Right renal pelvis (tissue), 4 donors: ENCODE measurements at places on chromosomes 6 and 20.

- no peak for DNase-seq
Measured at GRCh38 chr6:11538052-11538818, 686 bp downstream of the TMEM170B start.

GRCh38 chr6:138638604-138639003, 135.0 kb upstream of the CCDC28A start:
- DNase-seq = no peak

DNA sequence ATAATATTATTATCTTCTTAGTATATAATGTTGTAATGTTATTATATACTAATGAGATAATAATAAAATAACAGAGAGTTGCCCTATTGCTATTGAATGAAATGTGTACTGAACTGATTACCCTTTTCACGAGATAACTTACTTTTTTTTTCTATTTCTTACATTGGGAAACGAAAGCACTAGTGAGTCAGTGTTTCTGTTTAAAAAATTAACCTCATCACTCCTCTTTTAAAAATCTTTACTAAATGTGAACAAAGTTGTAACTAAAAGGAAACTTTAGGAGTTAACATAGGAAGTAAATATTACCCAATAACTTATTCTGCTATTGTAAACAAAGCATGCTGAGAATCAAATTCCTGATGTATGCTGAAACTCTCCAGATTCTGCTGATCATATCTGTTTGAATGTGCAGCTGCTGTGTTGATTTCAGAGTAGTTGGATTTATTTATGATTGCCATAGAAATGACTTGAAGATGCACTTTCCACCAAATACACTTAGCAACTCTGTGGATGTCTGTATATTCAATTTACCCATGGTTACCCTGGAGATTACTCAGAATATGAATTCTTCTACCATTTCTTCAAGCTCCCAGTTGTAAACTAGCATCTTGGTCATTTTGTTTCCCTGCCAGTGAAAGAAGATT, 523.4 kb downstream of the TENT5A start:
- no peak for DNase-seq

- no peak for DNase-seq
Measured at GRCh38 chr6:28810659-28811053, 113.1 kb downstream of the TRIM27 start.

GRCh38 chr6:1574890-1575209, 34.9 kb upstream of the FOXC1 start:
- DNase-seq = no peak

DNA sequence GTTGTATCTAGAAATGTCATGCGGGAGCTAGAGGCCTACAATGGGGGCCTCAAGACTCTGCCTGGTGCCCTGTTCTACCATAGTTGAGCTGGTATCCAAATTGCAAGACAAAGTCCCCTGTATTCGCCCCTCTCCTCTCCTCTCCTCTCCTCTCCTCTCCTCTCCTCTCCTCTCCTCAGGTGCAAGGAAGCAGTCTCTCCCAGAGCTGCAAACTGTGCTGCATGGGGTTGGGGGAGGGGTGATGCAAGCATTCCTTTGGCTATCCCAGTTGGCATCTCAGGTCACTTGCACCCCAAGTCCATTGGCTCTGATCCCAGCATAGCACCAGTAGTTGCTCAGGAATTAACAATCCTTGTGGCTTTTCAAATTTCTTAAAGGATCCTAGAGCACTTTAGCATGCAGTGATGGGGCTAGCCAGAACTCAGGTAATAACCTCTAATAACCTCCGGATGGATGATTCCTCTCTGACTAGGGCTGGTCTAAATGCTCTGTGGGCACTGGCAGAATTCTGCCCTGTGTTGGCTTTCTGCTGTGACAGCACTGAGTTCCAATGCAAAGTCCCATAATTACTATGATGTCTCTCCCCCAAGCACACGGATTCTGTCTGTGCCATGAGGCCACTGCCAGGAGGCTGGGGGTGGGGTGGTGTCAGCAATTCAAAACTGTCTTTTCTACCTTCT, 35.3 kb downstream of the TAF11 start:
- no peak for DNase-seq

DNA sequence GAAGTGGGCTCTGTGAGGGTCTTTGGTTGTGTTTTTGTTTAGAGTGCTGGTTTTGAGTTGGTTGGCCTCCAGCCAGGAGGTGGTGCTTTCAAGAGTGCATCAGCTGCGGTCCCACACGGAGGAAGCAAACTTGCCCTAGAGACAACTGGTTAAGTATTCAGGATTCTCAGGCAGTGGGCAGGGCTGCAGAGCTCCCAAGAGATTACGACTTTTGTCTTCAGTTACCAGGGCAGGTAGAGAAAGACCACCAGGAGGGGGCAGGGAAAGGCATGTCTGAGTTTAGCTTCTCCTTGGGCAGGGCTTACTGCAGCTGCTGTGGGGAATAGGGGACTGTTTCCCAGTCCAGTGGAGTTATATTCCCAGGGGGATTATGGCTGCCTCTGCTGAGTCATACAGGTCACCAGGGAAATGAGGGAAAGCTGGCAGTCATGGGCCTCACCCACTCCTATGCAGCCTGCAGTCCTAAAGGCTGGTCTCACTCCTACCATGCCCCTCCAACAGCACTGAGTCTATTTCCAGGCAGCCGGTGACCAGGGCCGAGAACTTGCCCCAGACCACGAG, 64.3 kb downstream of the TTI1 start:
- DNase-seq = no peak

GRCh38 chr6:45640081-45640491, 262.4 kb upstream of the SUPT3H start:
- DNase-seq = no peak

DNA sequence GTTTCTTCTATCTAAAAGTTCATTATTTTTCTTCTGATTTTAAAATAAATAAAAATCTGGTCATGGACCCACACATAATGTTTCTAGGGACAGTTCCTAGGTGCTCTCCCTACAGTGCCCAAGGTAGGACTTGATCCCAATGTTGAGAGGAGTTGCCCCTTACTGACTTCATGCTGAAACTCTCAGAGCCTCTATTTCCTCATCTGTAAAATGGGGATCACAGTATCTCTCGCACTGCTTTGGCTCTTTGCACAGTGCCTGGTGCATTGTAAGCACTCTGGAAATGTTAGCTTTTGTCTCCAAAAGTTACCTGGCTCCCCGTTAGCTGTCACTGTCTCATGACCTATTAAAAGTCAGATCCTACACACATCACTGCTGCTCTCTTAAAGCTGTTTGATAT, 205.5 kb downstream of the TSHZ2 start:
- no peak for DNase-seq

DNA sequence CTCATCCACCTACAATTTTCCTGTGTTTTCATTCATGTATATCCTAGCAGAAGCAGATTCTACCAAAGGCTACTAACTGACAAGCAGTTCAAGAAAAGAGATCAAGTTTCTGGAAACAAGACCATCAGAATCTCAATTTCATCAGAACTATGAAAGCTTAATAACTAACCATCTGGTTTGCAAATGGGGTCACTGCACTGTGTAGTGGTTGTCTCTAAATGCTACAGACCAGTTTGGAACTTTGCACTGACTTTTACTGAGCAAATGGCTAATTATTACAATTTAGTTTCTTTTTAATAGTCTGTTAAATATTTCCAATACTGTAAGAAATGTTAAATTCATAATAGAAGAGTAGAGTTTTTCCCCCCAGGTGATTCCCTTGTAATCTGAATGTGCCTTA, 64.5 kb downstream of the REPS1 start:
- DNase-seq = peak; percentile 2

GRCh38 chr20:10662661-10663458, 10.9 kb downstream of the JAG1 start:
- DNase-seq = no peak

DNA sequence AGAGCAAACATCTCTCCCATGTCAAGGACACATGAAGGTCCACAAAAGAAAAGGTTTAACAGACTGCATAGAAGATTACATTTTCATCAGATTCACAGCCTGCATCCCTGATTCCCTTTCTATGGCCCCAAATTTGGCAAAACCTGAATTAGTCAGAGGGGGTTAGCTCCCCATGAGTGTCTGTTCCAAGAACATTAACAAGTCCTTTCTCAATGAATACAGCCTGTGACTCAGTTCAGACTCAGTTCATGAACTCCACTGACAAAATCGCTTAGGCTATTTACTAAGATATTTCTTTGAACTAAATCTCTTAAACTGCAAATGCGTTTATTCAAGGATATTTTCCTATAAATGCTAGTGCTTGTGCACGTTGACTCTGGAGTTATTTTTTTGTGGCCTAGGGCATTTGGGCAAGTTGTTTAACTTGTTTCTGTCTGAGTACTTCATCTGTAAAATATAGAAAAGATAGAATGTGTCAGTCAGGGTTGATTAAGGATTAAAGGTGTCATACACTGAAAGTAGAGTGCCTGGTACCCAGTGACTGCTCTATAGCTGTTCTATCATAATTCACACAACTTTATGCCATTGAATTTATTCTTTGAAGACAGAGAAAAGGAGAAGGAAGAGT, 422.6 kb downstream of the HTR1B start:
- no peak for DNase-seq

- no peak for DNase-seq
Measured at GRCh38 chr6:89254569-89254968, 37.4 kb upstream of the GABRR1 start.

- DNase-seq = no peak
Measured at GRCh38 chr20:16744178-16744807, 3.9 kb upstream of the OTOR start.

DNA sequence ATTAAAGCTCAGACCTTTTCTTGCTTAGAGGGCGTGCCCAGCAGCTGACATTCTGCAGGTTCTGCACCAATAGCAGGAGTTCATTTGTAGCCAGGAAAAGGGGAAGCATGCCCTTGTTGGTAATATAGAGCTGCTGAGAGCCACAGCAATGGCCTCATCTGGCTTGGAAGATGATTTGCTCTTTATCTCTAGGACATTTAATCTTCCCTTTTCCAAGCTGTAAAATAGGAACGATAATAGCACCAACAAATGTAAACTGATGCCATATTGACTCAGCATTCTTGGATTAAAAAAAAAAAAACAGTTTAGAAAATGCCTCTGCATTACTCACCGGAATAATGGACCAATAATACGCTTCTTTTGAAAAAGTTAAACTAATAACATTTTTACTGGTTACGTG, 93.4 kb upstream of the SLC2A12 start:
- DNase-seq = no peak

GRCh38 chr6:35473850-35474130, 5.6 kb downstream of the RPL10A start:
- DNase-seq = no peak

- no peak for DNase-seq
Measured at GRCh38 chr6:39982720-39983119, 48.5 kb upstream of the MOCS1 start.

DNA sequence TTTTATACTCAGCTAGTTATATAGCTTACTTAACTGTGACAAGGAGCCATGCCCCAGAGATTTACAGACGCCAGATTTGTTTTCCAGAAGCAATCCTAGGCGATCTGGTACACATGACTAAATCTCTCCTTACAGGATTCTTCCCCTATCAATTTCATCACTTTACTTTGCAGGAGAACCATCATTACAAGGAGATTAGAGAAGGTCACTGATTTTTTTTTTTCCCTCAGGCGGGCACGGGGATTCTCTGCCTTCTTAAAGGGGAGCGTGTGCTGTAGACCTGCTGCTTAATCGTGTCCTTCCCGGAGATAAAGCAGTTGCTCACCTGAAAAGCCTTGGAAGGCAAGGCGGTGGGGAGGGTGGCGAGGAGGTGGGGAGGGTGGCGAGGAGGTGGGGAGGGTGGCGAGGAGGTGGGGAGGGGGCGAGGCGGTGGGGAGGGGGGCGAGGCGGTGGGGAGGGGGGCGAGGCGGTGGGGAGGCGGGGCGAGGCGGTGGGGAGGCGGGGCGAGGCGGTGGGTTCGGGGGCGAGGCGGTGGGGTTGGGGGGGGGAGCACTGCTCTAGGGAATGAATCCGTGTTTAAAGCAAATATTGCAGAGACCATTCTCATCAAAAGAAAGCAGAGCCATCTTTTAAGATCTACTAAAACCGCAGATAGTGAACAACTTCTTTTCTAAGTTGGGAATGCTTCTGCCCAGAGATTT, 14.3 kb upstream of the MRAP2 start:
- no peak for DNase-seq

GRCh38 chr6:85417336-85417735, 32.5 kb upstream of the NT5E start:
- no peak for DNase-seq

- no peak for DNase-seq
Measured at GRCh38 chr6:114240796-114241195, 102.0 kb downstream of the HS3ST5 start.

GRCh38 chr6:106539936-106540335, 89.4 kb downstream of the RTN4IP1 start:
- no peak for DNase-seq

DNA sequence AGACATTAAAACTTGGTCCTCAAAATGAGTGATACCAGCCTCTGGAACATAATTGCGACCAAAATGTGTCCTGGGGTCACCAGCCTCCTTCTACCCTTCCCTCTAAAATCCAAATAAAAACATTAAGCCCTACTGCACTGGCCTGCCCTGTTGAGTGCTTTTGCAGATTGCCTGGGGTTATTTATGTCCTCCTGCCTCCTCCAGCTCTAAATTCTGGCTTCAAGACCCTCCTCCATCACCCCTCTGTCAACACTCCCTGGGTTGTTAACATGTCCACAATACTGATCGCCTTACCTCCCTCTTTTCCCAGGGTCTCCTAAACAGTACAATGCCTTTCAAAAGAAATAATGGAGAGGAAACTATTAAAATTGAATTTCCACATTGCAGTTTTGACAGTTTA, 327.5 kb downstream of the NRN1 start:
- no peak for DNase-seq

DNA sequence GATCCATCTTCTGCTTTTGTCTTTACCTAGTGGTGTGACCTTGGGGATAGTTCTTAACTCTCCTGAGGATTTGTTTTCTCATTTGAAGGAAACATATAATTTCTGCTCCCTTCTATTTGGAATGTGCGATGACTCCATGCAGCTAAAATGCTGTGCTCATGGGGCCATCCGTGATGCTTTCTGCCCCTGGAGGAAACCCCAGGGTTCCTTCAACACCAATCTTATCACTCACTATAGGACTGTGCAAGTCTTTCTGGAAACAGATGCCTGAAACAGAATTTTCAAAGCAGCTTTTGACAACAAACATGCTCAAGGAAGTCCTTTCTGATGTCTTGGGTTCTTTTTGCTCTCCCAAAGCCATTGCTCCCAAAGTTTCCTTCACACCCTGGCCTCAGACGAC, 128.8 kb upstream of the GGTLC1 start:
- no peak for DNase-seq

- DNase-seq = no peak
Measured at GRCh38 chr6:15444881-15445280, 199.0 kb downstream of the JARID2 start.

DNA sequence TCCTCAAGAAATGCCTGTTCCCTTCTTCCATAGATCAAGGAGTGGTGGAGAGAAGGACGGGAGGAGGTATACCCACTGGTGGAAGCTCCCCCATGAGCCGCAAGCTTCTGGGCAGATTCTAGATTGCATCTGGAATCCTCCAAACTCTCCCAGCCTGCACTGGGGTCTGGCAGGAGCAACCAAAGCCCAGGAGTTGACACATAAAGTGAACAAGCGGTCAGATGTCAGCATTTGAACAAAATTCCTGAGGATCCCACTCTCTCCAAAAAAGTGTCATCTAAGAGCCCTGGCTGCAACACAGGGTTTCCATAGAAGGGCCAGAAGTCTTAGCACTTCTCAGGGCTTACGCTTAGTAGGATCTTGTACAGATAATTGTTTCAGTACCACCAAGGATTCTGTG, 88.2 kb downstream of the KCNB1 start:
- DNase-seq = no peak
